Lower leg skin (tissue), 4 donors: ENCODE measurements at places on chromosomes 11 and 22. TPM values are rescaled to one million over a fixed set of nuclear protein-coding genes. Genes with fewer than 3 reads are reported as not detected.

DNA sequence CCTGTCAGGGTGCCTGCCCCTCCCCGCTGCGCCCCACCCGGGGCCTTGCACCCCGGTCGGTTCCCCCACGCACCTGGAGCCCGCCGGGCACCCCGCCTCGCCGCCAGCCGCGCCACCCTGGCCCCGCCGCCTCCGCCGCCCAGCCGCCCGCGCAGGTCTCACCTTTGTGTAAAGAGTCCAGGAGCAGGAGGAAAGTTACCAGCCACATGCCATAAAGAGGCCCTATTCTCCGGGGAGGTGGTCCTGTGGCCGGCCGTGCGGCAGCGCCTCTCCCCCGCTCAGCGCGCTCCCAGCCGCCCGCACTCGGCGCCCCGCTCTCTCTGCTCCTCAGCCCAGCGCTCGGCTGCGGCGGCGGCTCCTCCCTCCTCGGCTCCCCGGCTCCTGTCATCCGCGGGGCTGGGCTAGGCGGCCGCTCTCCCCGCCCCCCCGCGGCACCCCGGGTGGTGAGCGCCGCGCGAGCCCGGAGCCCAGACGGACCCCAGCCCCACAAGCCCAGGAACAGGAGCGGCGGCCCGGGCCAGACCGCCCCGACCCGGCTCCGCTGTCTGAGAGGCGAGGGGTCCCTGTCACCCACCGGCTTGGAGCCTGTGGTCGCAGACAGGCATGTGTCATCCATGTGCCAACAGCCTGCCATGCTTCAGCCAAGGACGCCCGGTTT, at the start of gene DSCAML1:
DSCAML1 (minus strand) TSS at position 345 of the 658 bp plus-strand sequence; CDS start at position 208, 137 bp downstream.
- no peak for DNase-seq

- DNase-seq = peak; percentile 51
These were observed 32.9 kb downstream of the LRRC32 start for GRCh38 chr11:76637491-76638269.

DNA sequence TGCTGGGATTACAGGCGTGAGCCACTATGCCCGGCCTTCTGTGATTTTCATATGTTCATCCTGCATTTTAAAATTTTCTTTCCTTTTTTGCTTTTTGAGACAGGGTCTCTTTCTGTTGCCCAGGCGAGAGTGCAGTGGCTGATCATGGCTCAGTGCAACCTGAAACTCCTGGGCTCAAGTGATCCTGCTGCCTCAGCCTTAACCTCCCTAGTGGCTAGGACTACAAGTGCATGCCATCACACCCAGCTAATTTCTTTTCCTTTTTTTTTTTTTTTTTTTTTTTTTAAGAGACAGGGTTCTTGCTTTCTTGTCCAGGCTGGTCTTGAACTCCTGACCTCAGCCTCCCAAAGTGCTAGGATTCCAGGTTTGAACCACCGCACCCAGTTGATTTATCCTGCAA, 54.1 kb upstream of the WT1 start:
- no peak for DNase-seq

DNA sequence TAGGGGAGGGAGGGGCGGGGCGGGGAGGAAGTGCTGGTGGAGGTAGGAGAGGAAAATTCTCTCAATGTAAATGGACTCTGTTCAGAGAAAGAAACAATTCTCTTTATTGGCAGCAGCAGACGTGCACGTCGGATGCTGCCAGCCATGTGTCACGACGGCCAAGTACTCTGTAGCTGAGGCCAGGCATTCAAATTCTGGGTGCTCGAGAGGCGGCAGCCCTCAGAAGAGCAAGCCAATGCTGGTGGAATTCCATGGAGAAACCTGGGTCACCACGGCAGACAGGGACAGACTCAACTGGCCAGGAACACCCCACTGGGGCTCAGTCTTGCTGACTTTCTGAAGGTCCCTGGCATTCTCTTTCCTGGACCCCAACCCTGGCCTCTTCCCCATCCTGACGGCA, 90.8 kb downstream of the ABTB2 start:
- no peak for DNase-seq

Gene KIF18A
- 1.5 TPM for total RNA-seq

DNA sequence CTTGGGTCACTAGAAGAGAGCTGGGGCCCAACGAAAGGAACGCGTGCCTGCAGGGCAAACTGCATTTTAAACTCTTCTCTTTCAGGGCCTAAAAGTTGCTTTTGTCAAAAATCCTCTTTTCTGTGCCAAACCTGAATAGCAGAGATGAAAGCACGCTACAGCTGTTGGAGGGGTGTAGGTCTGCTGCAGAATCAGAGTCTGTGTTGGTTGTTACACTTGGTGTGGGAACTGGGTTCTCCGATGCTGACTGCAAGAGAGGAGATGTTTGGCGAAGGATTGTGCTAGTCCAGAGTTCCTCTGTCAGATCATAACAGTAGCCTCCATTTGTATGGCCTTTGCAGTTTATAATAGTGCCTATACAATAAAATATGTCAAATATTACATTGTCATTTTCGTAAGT, 41.8 kb downstream of the BARX2 start:
- no peak for DNase-seq

DNA sequence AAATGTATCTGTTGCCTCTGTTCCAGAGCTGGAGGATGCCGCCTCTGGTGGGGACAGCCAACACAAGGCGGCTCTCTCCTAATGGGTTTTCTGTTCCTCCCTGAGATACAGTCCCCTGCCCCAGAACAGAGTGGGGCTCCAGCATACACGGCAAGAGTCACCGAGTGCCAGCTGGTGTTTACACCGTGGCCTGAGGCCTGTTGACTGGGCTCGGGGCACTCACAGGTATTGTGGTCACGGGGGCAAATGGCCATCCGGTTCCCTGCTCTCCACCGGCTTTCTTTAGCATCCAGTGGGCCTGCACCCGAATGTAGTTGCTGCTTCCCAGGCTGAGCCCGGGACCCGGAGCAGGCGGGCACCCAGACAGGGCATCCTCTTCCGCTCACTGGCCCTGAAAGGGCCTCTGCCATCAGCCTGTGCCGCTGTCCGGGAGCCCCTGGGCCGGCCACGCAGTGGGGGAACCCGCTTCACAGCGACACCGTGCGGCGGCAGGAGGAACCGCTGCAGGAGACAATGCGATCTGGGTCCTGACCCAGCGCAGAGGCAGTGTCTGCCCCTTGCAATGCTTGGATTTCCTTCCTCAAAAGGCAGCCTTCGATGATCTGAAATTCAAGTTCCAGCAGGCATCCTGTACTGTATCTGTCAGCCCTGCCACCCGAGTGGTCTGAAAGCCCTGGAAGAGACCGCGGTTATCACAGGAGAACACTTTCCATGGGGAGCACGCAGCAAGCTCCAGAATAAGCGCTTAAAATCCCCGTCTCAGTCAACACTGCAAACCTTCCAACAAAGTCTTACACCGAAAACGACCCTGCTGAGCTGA, 859 bp upstream of the KRTAP5-5 start:
- no peak for DNase-seq

Gene OR52I1
- not detected for total RNA-seq

Gene ELMOD1
- 72.3 TPM for total RNA-seq

- no peak for DNase-seq
These were observed 47.1 kb upstream of the CLDN5 start for GRCh38 chr22:19571207-19571795.

Gene SPTBN2
- total RNA-seq = 435 TPM

Gene RASGRP2
- total RNA-seq = 6.5 TPM

Gene PKP3
- 681 TPM for total RNA-seq

DNA sequence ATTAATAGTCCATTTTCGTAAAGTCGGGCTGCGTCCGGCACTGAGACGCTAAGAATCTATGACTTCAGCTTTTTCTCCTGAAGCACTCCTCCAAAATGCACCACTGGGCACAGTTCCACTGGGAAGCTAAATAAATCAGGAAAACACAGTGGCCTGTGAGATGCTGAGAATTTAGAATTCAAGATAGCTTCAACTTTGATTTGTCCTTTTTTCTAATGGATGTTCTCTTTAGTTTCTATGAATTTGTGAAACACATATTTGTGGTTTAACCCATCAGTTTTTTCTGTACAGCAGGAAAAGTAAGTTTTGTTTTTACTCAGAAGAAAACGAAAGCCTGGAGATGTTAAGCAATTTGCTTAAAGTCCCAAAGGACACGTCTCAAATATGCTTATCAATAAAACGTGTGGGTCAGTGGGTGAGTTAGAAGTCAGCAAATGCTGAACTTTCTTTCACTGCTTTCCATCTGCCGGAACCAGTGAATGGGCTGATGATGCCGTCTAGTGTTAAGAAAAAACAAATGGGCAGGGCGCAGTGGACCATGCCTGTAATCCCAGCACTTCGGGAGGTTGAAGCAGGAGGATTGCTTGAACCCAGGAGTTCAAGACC, 40.7 kb upstream of the CLMP start:
- no peak for DNase-seq
